ENCODE measurements at places on chromosomes 7 and 10. TPM values are rescaled to one million over a fixed set of nuclear protein-coding genes. Genes with fewer than 3 reads are reported as not detected.

GRCh38 chr7:3579638-3580219 is 278.7 kb downstream of the SDK1 start:
- H3K27me3 ChIP-seq, result no peaks in the 10 kb centered on the region
- H3K4me3 ChIP-seq, result no peak overlapping the region
- H3K36me3 ChIP-seq, result no peaks in the 10 kb centered on the region
- no peak for DNase-seq

DNA sequence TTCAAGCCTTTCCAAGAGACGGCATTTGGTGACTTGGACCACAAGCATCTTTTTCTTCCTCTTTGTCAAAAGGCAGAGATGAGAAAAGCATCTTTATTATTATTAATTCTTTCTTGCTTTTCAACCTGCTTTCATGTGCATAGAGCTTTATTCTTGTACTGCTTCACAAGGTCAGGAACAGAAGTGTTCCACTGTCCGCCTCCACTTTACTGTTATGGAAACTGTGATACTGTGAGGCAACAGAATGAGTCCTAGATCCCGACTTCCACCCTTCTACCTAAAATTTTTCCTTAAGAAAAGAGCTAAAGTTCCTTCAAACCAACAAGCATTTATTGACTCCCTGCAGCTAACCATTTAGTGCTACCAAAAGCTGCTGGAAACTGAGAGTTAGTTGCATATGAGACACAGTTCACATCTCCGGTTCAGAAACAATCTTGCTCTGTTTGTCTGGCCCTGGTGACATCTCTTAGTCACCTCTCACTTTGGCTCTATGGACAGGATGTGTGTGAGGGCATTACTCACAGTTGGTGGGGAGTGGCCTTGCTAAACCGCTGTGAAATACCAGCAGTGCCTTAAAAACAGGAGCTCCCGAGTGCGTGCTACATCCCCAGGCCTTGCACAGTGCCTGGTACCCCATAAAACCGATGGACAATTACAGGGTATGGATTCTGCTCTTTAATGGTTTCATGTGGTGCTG is 77.1 kb upstream of the TRIL start:
- no peak for DNase-seq
- H3K36me3 ChIP-seq, result no peaks in the 10 kb centered on the region
- no peak overlapping the region for H3K27ac ChIP-seq

DNA sequence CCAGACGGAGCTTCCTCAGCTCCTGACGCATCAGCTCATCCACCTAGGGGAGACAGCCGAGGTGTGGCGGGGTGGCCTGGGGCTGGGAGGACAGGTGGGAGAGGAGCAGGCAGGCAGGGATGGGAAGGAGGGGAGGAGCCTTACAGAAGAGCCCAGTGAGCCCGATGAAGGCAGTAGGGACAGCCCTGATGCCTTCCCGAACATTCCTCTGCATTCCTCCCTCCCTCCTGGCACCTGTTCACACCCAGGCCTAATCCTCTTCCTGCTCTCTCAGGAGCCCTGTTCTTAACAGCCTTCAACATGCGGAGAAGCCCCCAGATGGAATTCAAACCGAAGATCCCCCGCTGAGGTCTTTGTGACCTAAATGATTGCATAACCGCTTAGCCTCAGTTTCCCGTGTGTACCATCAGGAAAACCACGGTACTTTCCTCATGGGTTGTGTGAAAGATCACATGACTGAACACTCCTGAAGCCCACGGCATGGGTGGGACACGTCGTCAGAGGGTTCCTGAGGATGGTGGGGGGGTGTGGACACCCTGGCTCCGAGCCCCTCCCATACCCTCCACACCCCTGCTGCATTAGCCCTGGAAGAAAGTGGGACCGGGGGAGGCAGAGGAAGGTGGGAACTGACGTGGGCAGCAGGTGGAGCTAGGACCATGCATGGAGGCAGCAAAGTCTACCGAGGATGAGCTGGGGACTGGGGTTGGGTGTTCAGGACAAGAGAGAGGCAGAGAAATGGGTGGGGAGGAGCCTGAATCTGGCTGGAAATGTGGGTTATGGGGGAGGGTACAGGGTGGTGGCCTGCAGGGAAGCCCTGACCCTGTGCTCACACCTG is 8.8 kb upstream of the ASB10 start:
- no peak overlapping the region for H3K27ac ChIP-seq
- H3K36me3 ChIP-seq, result no peaks in the 10 kb centered on the region
- no peak overlapping the region for H3K4me3 ChIP-seq

Gene SPDYE6
- not detected for total RNA-seq

DNA sequence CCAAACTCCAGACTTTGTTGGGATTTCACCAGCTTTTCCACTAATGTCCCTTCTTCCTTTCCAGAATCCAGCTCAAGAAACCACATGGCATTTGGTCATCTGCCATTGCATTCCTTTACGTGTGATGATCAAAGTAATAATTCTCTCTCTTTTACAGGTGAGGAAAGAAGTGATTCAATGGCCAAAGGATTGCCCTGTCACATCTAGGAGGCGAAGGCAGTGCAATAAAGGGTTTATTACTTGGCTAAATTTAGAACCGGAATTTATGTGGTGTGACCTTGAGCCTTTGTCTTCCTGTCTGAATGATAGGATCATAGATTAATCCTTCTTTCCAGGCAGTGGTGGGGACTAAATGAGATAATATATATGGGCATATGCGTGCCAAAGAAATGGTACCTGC is 58.3 kb upstream of the COBL start:
- no peak overlapping the region for H3K4me3 ChIP-seq
- no peaks in the 10 kb centered on the region for H3K27me3 ChIP-seq
- no peaks in the 10 kb centered on the region for H3K36me3 ChIP-seq
- no peak overlapping the region for H3K27ac ChIP-seq

Gene BCCIP
- total RNA-seq, result 53.8 TPM

Gene NRCAM
- 23.0 TPM for total RNA-seq

DNA sequence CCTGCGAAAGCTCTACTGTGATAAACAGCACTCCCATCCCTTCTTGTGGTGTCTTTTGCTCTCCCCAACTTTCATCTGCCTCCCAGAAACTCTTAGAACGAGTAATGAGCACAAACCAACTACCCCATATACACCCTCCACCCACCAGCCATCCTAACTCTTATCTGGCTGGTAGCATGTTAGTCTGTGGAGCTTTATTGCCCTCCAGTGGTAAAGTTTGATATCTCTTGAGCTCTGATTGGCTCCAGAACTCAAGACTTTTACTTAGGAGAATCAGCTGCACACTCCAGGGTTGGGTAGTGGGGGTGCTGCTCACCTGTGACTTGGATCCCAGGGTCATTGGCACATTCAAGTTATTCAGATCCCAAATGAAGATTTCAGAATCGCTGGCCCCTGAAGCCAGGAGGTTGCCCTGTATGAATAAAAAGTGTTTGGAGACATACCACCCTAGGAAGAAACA is 10.9 kb downstream of the SEC31B start:
- H3K27me3 ChIP-seq, result no peaks in the 10 kb centered on the region
- no peak overlapping the region for H3K4me3 ChIP-seq
- no peaks in the 10 kb centered on the region for H3K4me1 ChIP-seq
- no peak overlapping the region for H3K27ac ChIP-seq
- H3K36me3 ChIP-seq, result peaks cover 14% of the 10 kb centered on the region

Gene ELOVL3
- not detected for total RNA-seq

DNA sequence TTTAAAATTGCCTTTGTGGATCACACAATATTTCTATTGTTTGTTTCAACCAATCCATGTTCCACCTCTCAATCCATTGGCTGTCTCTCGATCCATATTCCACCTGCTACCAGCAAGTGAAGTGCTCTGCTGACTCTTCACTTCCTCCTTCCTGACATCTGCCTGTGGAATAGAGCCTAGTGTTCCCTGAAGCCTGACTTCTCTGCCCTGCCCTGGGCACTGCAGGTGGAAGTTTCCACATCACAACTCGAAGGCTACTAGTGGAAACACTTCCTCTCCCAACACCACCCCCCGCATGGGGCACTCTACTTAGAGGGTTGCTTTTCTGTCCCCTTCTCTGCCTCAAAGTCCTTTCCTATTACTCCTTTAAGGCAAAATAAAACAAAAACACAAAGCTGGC is 563.8 kb upstream of the IGFBP3 start:
- H3K27ac ChIP-seq, result no peak overlapping the region
- DNase-seq, result no peak
- no peaks in the 10 kb centered on the region for H3K27me3 ChIP-seq
- no peak overlapping the region for H3K4me3 ChIP-seq

Gene CREM
- total RNA-seq, result 35.7 TPM

Gene OR2A42
- 0.09 TPM for total RNA-seq

Gene RTKN2
- total RNA-seq, result 47.3 TPM

DNA sequence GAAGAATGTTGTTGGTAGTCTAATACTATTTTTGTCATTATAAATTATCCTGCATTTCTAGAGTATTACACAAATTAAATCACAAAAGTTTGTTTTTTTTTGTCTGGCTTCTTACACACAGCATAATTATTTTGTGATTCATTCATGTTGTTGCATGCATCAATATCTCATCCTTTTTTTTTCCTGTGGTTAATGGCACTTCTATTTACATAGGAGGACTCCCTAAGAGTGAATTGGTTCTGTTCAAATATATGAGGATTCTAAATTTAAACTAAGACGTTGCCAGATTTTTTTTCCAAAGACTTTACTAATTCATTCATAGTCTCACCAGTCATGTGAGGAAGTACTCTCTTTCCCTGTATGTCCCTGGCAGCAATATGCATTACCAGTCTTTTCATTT is 303.3 kb downstream of the GPR37 start:
- H3K36me3 ChIP-seq, result no peaks in the 10 kb centered on the region
- H3K27ac ChIP-seq, result no peak overlapping the region
- H3K4me3 ChIP-seq, result no peak overlapping the region
- no peak for DNase-seq
- no peaks in the 10 kb centered on the region for H3K4me1 ChIP-seq
- no peaks in the 10 kb centered on the region for H3K27me3 ChIP-seq

GRCh38 chr10:11141571-11142091 is 124.0 kb downstream of the CELF2 start:
- DNase-seq, result no peak
- H3K36me3 ChIP-seq, result no peaks in the 10 kb centered on the region
- H3K4me3 ChIP-seq, result no peak overlapping the region
- H3K27me3 ChIP-seq, result no peaks in the 10 kb centered on the region
- H3K27ac ChIP-seq, result no peak overlapping the region
- peaks cover 5% of the 10 kb centered on the region for H3K4me1 ChIP-seq

DNA sequence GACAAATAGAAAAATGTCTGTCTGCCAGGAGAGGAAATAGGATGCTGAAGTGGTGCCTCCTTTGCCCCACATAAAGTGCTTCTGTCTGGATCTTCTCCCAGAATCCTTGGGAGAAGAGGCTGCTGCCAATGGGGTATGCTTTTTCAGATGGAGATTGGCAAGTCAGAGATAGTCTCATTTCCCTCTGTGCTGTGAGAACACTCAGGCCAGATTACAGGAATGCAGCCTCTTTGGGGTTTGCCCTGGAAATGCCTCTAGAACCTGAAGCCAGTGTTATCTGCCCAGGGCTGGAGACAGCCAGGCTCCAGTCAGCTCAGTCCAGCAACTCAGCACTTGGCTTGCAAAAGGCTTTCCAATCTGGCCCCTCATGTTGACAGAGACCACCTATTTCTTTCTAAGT is 119.1 kb upstream of the PHYHIPL start:
- H3K27ac ChIP-seq, result no peak overlapping the region
- H3K4me3 ChIP-seq, result no peak overlapping the region
- no peak for DNase-seq
- no peaks in the 10 kb centered on the region for H3K36me3 ChIP-seq
- no peaks in the 10 kb centered on the region for H3K27me3 ChIP-seq
- H3K4me1 ChIP-seq, result no peaks in the 10 kb centered on the region

DNA sequence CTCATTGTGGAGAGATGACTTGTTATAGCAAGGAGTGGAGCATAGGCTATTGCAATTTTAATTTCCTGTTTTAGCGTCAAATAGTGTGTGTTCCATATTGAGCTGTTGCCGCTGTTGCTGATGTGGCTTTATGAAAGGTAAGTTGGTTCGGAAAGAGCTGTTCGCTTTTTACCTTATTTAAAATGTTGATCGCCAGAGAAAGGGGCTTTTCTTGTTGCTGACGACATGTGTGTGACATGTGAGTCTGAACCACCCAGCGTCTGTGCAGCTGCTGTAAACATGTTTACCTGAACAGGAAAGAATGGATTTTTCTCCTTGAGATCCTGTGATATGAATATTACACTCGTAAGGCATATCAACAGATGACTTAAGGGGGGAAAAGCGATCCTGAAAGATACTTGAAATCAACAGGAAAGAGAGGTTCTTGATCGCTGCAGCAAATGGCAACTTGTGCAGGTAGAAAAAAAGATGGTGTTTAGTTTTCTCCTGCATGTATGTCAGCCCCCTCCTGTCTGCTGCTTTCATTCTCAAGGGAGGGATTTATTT is 2.5 kb downstream of the ZEB1 start:
- H3K4me1 ChIP-seq, result peaks cover 14% of the 10 kb centered on the region
- no peak for DNase-seq
- H3K36me3 ChIP-seq, result no peaks in the 10 kb centered on the region
- peak overlapping the region; percentile 75 for H3K4me3 ChIP-seq
- peak overlapping the region; percentile 97 for H3K27ac ChIP-seq

DNA sequence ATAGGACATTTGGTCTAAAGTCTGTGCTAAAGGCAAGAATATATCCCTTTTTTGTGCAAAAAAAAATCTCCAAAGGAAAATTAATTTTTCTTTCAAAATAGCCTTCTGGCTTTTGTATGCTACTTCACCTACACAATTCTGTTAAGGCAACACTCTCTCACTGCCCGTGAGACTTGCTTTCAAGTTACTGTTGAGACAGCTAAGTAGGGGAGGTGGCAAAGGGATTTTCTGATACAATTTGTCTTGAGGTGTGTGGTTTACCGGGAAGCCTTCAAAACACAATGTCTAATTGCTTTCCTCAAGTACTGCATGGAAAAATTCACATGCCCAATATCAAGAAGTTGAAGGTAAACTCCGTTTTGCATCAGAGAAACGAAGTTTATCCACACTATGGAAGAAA is 50.8 kb upstream of the RSU1 start:
- H3K4me3 ChIP-seq, result no peak overlapping the region
- no peaks in the 10 kb centered on the region for H3K4me1 ChIP-seq
- H3K36me3 ChIP-seq, result no peaks in the 10 kb centered on the region
- no peak overlapping the region for H3K27ac ChIP-seq

Gene AKR1C8
- total RNA-seq, result 9.4 TPM

Gene NPTX2
- total RNA-seq, result 1.3 TPM

Gene TRIM8
- 208 TPM for total RNA-seq

DNA sequence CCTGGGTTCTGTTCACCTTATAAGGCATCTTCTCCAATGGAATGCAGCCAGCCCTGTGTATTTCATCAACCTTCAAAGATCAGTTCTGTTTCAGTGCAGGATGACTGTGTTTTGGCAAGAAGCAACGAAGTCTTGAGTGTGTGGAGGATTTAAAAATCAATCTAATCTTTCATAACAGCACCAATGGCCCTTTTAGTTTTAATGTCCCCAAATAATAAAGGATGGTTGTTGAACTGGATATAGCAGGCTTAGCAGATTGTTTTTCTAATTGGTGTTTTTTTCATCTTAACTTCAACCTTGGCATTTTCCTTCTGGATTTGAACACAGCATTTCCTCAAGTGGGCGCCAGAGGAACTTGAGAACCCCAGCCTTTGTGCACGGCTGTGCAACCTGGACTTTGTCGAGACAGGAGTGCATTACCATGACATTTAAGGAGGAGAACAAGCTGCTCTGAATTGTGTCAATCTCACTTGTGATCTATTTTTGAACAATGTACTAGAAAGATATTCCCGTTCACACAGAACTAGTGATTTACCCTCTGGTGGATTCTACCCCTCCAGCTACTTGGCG is 313.3 kb upstream of the AKR1E2 start:
- peaks cover 3% of the 10 kb centered on the region for H3K4me1 ChIP-seq
- no peak overlapping the region for H3K4me3 ChIP-seq

- DNase-seq, result no peak
- no peak overlapping the region for H3K4me3 ChIP-seq
- H3K27ac ChIP-seq, result no peak overlapping the region
Observed at GRCh38 chr10:89203237-89203636, 3.9 kb downstream of the CH25H start.

Gene LRRC18
- total RNA-seq, result 3.0 TPM

GRCh38 chr7:142866361-142867096 is 11.7 kb downstream of the EPHB6 start:
- no peak overlapping the region for H3K4me3 ChIP-seq
- peak; percentile 63 for DNase-seq
- no peaks in the 10 kb centered on the region for H3K27me3 ChIP-seq
- H3K4me1 ChIP-seq, result no peaks in the 10 kb centered on the region

Measured in upper lobe of left lung (tissue), 6 donors.